ENCODE measurements at places on chromosomes 12 and 14.

GRCh38 chr12:80195074-80195726 is 95.9 kb downstream of the OTOGL start:
- no peak for DNase-seq

DNA sequence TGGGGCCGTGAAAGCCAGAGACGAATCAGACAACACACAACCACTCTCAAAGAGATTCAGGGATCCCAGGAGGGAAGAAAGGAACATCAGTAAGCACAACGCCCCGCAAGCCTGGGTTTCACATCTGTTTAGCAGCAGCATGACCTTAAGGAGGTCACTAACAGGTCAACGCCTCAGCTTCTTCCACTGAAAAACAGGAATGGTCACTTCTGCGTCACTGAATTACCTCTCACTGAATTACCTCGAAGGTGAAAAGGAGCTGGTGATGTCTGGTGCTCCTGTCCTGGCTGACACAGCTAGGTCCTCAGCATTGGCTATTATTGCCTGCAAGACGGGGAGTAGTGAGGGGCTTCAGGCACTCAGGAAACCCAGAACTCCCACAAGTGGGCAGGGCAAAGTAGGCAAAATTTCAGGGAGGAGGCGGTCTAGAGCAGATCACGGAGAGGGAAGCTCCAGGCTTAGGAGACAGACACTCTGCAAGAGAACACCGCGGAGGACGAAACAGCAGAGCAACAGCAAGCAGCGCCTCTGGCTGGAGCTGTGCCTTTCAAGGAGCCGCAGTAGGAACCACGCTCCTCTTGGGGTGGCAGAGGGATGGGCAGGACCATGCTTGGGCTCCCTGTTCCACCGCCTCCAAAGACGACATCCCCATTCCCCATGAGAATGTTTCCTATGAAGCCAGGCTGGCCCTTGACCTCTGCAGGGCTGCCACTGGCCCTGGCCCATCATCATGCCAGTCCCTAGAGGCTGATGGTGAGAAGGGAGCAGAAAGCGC is 108.4 kb downstream of the SINHCAF start:
- DNase-seq = no peak

GRCh38 chr14:77659831-77660230 is 43.4 kb upstream of the SPTLC2 start:
- no peak for DNase-seq

DNA sequence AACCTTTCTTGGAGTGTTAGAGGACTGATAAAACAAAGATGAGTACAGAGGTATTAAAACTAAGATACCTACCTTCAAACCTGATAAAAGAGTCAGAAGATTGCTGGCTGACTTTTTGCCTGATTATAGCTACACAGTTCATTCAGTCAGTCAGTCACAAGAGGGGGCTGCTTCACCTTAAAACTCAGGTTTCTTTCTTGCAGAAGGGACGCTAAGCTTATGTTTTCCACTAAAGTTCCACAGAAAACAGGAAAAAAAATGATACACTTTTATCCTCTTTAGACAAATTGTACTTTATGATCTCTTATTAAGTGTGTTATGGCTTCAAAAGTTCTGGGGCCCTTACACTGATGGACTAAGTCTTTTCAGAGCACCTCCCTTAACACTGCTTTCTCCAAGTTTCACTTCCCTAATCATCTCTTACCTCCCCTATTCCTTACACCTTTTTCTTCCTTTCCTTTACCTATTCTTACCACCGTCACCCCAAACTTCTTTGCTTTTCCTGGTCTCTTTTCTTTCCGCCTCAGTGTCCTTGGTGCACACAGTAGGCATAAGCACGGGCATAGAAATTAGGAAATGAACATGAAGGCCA is 448.7 kb upstream of the OR4E1 start:
- DNase-seq = no peak

DNA sequence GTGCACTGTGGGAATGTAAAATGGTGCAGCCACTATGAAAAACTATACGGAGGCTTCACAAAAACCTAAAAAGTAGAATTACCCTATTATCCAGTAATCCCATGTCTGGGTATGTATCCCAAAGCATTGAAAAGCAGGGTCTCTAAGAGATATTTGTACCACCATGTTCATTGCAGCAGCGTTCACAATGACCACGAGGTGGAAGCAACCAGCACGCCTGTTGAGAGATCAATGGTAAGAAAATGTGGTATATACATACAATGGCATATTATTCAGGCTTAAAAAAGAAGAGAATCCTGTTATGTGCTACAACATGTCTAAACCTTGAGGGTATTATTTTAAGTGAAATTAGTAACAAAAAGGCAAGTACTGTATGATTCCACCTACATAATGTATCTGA is 910 bp upstream of the NOPCHAP1 start:
- no peak for DNase-seq

DNA sequence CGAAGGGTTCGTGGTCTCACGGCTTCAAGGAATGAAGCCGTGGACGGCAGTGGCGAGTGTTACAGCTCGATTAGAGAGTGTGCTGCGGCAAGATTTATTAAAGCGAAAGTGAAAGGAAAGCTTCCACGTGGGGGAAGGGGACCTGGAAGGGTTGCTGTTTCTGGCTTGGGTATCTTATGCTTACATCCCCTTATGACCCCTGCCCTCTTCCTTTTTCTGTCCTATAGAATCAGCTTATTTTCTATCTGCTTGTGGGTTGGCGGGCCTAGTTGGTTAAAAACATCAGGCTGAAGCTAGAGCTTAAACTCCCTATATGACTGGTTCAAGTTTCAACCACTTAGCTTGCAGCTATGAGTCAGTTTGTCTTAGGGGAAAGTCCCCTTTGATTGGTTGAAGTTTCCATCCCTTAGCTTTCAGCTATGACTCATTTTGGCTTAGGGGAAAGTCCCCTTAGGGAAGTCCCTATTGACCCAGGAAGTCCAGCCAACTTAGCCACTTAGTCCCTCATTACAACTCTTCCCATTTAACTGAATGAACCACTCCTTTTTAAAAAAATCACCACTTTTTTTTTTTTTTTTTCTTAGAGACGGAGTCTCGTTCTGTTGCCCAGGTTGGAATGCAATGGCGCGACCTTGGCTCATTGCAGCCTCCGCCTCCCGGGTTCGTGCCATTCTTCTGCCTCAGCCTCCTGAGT is 1494.7 kb upstream of the TMEM132C start:
- no peak for DNase-seq

DNA sequence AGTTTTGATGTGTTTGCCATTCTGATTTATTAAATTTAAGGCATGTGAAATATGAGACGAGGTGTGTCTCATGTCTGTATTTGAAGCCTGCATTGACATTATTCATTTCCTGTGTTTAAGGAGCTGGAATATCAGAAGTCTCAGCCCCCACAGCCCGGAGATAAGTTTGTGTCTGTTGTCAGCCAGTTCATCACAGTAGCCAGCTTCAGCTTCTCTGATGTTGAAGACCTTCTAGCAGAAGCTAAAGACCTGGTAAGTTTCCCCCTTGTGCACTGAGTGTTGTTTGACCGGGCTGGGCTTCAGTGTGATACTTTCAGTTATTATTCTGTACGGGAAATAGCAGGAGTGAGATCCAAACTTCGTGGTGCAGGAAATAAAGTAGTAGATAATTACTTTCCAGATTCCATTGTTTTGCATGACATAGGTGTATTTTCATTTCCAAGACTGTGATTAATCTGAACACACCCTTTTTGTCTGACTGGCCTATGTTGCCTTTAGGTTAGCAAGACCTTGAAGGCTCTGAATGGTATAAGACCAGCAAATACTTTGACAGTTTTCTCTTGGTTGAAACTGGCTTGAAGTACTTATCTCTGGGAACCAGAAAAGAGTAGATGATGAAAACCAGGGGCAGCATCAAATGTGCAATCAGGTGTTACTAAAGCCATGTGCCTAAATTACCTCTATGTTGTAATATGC is 101.5 kb downstream of the GPR135 start:
- no peak for DNase-seq

DNA sequence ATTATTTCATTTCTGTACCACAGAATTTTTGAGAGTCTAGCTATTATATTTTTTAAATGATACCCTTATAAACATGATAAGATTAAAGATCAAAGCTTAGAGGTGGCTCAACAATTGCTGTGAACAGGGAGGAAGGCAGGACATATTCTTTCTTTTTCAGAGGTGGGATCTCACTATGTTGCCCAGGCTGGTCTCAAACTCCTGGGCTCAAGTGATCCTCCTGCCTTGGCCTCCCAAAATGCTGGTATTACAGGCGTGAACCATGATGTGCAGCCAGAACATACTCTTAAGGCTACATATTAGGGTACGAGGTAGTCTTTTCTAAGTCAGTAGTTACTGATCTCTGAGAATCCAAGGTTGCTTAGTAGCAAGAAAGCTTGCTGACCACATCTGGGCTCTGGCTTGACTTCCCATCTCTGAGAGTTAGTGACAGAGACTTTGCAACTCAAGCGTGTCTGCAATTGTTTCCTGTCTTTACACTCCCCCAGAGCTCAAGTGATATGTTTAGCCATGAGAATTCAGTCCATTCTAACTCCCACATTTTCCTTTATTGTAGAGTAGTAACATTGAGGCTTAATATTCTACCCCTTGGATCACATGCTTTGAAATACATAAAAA is 8.6 kb downstream of the RAB5B start:
- no peak for DNase-seq

DNA sequence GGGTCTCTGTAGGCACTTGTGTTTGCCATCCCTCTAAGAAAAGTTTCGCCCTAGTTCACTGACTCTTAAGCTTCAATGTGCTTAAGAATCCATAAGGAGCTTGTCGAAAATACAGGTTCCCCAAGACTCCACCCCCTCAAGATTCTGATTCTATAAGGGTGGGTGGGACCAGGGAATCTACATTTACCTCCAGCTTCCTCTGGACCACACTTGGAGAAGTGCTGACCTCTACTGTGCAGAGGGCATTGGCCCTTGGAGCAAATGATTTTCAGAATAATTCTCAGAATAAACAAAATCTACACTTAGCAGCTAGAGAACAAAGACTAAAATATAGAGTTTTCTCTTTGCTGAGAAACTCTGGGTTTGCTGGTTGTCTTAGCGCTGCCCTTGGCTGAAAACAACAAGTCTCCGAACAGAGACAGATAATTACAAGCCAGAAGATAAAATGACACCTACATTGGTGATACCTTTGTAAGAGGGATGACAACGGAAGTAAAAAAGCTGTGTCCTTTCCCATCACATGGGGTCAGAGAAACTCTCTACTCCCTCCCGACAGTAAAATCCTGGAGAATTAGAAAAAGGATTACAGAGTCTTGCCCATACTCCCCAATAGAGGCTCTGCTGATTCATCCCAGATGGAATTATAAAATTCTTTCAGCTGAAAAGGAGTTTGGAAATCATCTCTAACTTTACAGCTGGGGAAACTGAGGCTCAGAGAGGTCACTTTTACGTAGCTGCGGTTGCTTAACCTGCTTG is 4.8 kb downstream of the TGFB3 start:
- no peak for DNase-seq

- no peak for DNase-seq
These were observed 24.0 kb downstream of the FGF6 start for GRCh38 chr12:4421590-4422031.

DNA sequence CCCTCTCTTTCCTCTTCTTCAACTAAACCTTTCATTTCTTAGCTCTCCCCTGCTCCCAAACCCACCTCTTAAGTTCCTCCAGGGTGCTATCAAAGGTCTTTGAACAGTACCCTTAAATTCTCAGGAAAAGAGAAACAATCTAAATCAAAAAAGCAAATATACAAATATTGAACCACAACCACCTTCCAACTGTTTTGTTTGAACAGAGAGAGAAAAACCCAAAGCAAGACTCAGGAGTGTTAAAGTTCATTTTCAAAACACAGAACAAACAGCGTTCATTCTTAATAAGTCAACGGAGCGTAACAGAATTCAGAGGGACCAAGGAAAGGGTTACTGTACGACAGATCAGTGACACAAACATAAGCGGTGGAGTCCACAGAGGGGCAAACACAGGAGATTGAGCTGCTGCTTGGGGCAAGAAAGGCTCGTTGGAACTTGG is 73.3 kb downstream of the NDUFA12 start:
- no peak for DNase-seq

- DNase-seq = no peak
These were observed 124.4 kb downstream of the SLC25A21 start for GRCh38 chr14:37047996-37048395.

- DNase-seq = no peak
These were observed 615 bp downstream of the DDX51 start for GRCh38 chr12:132143336-132144071.

DNA sequence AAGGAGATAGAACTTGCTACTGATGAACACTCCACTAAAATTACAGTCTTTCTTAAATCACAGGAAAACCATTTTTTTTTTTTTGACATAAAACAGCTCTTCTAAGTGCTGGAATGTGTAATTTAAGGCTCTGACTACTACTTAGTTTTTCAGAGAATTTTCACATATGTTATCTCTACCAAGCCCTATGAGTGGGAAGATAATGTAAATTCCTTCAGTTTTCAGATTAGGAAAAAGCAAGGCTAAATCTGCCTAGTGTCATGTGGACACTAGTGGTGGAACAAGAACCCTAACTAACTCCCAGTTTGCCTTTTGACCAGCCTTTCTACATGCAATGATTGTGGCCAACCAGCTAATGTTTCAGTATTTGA is 37.3 kb upstream of the CSRP2 start:
- DNase-seq = no peak

DNA sequence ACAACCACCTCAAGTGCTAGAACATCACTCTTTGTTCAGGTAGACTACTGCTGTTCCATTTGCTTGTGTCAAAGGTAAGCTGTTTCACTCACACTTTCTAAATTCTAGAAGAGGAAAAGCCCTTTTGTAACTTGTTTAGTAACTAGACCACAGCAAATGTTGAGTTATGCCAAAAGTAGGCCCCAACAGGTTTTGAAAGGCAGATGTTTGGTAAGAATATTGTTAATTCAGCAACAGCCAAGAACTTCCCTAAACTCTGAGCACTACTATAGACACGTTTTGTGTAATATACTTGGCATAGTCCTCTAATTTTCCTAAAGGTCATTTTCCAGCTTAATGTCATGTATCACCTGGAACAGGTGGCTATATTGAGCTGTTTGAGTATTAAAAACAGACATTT is 79.0 kb downstream of the DCAF5 start:
- no peak for DNase-seq

DNA sequence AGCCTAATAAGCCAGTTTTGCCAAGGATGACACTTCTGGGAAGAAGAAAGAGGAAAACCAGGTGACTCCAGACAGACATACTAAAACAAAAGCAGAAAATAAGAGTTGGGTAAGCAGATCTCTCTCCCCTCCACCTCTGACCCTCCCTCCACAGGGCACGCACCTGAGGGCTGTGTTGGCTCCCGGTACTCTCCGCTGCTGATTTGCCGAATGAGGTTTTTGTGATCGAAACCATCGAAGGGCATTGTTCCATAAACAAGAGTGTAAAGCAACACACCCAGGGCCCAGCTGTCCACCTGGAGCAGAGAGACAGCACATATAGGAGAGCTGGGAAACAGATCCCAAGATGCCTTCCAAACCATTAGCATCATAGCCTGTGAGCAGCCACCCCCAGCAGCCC is 68.1 kb downstream of the NUAK1 start:
- DNase-seq = no peak

DNA sequence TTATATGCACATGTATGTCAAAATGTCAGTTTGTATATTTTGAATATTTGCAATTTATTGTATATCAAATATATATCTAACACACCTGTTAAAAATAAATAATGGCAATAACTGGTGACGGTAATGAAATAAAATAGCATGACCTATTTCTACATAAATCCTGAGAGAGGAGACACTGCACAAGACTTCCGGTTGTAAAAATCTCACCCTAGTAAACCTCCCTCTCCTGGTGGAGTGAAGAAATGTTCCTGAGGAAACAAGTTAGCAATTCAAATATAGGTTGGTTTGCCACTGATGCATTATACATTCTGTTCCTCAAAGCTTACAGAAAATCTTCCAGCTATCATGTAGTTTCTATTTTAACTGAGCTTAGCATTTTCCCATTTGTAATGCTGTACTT is 166.1 kb upstream of the SYT10 start:
- DNase-seq = no peak

- no peak for DNase-seq
These were observed 14.0 kb downstream of the EMP1 start for GRCh38 chr12:13210236-13211190.

Data from ecto neural progenitor cell (in vitro differentiated cells).